ENCODE measurements at places on chromosomes 6 and 20.

DNA sequence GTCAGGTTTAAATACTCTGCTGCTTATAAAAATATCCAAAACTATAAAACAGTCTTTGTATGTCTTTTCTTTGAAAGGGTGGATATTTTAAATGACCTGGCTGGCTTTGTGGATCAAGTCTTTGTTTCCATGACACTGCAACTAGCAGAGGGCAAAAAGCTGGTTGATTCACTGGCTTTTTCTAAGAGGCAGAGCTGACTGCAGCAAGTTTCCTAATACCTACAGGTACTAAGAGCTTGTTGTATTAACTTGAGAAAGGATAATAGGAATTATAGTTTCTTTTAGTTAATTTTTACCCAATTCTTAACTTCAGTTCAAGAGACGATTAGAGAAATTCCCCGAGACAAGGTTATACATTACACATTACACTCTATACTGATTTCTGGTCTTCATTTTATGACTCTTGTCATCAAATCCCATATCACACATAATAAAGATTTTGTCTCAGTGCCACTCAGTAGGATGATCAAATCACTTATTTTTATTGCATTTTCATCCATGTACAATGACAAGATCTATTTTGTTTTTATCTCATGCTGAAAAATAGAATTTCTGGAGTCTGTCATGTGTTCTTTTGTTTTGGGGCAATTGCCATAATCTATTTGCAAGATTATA, 120.1 kb upstream of the RIMS1 start:
- no peak for DNase-seq

DNA sequence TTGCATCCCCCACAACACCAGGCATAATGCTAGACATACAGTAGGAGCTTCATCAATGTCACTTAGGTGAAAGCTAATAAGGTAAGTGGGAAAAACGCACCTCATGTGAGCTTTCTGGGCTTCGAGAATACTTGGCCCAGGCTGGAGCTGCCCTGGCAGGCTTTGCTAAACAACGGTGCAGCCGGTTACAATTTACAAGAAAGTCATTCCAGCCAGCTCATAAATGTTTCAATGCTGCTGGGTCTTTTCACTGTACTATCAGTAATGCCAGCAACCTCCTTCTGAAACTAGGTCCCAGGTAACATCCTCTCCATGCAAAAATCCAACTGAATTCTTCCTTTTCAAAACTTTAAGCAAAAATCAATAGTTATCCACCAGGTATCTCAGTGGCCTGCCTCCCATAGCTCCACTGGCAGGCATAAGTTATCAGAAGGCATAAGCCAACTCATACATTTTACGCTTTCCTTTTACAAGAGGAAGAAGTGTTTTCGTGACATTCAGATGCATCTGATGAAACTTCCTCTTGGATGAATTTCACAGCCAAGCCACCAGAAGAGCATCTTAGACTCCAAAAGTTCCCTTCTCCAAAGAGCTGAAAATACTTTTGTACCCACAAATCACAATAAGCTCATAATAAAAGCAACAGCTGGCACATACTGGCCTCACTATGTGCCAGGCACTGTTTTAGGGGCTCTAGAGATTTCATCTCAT, 56.3 kb downstream of the RTN4IP1 start:
- DNase-seq = no peak

- DNase-seq = no peak
Measured at GRCh38 chr20:56957737-56958553, 308.5 kb downstream of the BMP7 start.

DNA sequence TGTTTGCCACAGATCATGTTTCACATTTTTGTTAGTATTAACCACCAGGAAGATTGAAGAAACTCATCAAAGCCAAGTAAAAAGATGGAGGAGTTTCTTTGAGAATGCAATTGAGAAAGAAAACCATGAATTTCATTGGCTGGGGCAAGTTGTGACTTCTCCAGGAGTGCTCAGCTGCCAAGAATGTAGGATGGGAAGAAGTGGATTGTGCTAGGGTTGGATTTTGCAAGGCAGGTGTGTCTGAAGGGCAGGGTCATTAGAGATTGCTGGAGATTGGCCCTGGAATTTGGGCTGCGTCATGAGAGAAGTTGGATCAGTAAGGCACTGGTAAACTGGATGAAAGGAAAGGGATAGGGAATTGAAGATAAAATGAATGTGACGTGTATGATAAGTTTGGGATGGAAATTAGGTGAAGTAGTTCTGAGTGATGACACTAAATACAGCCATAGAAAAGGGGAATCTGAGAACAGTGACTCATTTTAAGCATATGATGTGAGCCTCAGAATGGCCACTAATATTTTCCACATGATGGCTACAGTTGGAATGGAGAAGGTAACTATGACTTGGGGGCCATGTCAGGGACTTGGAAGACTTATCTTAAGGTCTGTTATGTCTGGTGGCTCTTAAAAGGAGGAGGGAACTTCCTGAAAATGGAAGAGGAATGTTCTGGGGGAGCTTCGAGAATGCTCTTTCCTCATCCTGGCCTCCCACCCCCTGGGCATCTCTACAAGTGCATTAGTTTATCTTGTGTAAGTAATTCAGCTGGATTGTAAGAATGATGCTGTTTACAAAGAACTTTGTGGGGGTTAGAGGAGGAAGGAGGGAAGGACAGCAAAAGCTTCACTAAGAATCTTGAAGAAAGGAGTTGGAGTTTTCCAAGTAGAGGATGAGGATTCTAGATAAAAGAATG, 27.8 kb upstream of the ERVFRD-1 start:
- DNase-seq = no peak

- DNase-seq = no peak
Measured at GRCh38 chr20:24745617-24746350, 203.3 kb upstream of the CST7 start.
